ENCODE measurements at places on chromosomes 6 and 20.

GRCh38 chr20:6784210-6784631 lies 16.7 kb downstream of the BMP2 start:
- DNase-seq, result no peak

DNA sequence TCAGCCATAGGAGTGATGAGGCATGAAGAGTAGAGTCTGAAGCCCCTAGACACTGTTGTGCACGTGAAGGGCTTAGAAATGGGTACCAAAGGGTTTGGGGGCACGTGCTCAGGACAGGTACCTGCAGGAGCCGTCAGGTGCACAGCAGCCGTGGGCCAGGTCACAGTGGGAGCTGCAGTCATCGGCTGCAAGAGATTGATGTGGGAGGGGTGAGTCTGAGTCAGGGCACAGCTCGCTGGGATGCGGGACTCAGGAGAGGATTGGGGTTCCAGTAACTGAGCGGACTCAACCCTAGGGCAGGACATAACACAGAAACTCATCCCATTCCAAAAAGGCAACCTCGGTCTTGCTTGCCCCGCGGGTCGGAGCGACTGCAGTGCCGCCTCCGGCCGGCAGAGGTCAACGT lies 1.1 kb downstream of the DLK2 start:
- DNase-seq, result no peak

GRCh38 chr6:11975353-11975977 lies 36.6 kb upstream of the HIVEP1 start:
- no peak for DNase-seq

DNA sequence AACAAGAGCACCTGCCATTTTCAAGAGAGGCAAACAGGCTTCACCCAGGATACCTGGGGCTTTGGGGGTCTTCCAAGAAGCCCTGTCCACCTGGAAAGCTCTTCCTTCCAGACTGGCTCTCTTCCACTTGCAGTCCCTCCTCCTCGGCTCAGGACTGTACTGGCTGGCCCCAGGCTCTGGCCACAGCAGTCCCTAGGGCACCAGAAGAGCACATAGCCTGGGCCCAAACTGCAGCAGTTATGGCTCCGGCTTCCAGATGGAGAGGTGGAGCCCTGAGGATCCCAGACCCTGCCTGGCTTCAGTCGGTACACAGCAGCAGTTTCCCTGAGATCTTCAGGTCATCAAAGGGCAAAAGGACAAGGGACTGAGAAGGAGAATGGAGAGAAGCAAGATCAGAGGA lies 1.6 kb upstream of the SLC35B2 start:
- DNase-seq, result no peak

DNA sequence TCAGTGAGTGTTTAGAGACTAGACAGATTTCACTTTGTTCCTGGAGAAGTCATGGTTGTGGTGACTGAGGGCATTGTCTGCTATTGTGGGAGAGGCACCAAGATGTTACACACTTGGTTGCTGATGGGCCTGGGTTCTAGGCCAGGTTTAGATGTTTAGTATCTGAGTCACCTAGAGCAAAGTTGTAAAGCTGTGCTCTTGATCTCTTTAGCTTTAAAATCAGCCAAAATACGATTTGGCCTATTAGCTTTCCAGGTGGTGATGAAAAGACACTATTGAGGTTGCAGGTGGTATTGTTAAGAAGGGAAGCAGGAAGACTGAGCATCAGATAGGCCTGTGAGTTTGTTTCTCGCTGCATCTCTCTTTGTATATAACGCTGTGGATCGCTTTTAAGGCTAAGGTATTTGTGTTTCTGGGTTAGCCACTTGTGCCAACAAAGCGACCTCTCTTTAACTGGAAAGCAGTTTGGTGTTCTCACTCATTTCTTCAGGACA lies 48.6 kb downstream of the FOXO3 start:
- no peak for DNase-seq

- DNase-seq, result no peak
These were observed 245.2 kb downstream of the PKHD1 start for GRCh38 chr6:51842061-51842803.

DNA sequence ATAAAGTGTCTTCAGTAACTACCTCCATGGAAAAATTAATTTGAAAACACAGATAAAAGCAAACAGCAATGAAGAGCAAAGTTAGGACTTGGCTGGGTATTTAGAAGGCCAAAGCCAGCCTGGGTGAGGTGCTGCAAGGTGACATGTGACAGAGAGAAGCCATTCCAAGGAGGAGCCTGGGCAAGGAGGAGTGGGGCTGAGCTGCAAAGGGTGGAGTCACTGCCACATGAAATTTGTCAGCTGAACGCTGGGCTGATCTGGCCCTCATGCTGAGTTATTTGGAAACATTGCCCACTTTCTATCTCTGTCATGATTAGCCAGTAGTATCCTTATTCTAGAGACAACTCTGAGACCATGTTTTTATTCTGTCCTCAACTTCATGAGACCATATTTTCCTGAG lies 76.3 kb downstream of the PERP start:
- no peak for DNase-seq

- no peak for DNase-seq
These were observed 21.7 kb downstream of the MYB start for GRCh38 chr6:135202836-135203235.

DNA sequence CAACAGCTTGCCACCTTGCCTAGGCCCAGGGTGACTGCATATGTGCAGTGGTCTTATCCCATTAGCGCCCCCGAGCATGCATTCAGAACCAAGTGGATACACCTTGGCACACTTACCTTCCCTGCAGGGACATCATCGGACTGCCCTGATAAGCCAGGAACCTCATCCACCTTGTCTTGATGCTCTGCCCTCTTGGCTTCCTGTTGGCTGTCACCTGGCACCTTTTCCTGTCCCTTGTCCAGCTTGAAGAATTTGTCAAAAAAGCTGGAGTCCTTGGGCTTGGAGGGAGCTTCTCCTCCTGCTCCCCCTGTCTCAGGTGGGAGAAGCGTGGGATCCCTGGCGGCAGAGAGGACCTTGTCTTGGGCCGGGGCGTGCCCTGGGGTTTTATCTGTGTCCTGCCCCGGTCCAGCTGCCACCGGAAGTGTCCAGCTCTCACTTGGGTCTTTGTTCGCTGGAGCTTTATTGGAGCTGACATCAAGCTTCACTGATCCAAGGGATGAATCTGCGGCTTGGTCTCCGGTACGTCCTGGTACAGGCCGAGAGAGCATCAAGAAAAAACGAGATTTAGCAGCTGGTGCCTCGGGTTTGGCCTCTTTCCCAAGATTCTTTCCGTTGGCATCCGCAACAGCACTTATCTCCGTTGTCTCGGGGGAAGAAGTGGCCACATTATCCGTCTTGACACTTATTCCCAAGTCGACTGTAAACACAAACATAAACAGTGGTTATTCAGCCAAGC lies 42.0 kb downstream of the BCAS1 start:
- DNase-seq, result no peak

DNA sequence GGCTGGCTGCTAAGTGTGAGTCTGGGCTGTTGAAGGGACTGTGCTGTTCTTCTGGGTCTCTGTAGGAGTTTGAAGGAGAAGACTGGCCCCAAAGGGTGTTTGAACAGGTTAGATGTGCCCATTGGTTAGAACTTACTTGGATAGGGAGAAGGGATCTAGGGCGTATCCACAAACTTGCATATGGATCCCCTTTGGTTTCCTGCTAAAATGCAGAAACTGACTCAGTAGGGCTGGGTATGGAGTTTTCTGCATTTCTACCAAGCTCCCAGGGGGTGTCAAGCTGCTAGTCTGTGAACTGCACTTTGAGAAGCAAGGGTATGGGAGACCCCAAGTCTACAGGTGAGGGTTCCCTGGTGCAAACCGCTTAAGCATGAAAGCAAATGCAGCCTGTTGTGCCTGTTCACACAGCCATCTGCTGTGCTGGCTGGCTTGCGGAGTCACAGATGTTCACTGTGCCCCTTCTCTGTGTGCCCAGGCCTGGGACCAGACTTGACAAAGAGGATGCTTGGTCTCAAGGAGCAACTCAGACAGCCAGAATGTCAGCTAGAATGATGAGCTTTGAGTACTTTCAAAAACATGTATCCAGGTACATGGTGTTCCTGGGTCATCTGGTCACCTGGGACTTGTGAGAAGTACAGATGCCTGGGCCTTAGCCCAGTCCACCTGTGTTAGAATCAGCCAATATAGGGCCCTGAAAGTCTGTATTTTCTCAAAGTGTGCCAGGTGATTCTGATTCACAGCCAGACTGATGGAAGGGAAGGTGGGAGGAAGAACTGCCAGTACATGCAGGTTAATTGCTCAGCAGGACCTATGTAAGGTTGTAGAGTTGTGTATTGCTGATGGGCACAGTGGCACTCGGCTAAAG lies 7.4 kb downstream of the PPP1R16B start:
- DNase-seq, result no peak

GRCh38 chr6:48691420-48691819 lies 580.4 kb upstream of the PTCHD4 start:
- no peak for DNase-seq

GRCh38 chr6:145138469-145139139 lies 596.7 kb downstream of the EPM2A start:
- DNase-seq, result no peak

DNA sequence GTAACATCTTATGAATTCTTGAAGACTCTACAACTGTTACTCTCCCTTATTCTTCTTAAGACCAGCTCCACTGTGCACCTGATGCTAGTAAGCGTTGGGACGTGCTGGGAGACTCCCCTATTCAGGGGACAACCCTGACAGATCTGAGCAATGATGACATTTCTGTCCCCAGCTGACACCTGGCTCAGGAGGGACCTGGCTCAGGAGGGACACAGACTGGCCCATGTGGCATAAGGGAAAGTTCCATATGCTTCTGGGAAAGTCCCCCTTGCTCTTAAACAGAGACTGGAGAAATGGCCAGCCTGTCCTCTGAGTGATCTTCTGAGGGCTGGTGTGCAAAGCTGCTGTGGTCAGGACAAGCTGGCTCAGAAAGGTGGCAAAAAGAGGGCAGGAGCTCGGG lies 10.0 kb upstream of the CD93 start:
- DNase-seq, result no peak

- DNase-seq, result no peak
These were observed 497.9 kb upstream of the JARID2 start for GRCh38 chr6:14747881-14748520.

DNA sequence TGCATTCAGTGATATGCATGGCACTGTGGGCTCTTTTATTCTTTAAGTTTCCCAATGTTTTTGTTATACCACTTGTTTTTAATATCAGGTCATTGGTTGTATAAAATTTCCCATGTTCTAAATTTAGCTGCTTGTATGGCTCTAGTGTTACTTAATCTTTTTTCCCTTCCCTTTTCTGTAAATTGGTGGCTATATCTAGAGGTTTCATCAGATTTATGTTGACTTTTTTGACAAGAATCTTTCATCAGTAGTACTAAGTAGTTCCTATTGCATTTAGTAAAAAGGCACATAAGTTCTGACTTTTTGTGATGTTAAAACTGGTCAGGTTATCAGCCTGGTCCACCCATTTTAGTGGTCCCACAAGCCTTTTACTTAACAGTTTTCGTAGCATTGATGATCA lies 51.1 kb downstream of the MMS22L start:
- DNase-seq, result no peak

DNA sequence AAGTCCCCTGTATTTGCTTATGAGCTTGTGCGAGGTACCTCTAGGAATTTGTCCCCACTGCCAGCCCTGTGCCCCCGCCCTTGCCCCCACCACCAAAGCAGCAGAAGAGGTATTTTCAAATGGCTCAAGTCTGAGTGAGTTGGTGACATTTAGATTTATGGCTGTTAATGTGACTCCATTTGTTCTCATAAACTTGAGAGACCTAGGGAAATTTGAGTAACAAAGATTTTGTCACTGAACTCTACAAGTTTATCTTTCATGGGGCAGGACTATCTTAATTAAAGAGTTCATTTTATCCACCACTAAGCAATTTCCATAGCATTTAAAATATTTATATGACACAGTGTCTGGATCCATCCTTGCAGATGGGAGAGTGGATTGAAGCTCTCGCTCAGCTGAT lies 108.5 kb downstream of the PRND start:
- no peak for DNase-seq

DNA sequence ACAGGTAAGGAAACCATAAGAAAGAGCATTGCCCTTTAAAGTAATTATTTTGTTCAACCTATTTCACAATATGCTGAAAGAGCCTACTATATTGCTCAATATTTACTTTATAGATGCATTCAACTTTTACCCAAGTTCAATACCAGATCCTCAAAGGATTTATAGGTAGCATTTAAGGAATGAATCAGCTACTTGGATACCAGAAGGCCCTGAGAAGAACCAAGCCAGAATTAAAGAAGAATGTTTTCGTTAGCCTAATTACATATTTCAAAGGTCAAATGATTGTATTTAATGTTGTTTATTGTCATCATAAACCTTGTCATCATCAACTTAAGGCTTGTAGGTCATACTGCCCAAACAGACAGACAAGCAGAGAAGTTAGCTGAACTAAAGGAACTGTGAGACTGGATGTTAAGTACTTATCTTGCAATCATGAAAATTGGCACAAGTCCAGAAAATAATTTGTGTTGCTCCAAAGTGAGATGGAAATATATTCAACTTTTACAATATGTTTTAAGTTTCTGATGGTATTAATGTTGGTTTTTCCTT lies 636.7 kb downstream of the RFPL4B start:
- no peak for DNase-seq

GRCh38 chr20:3705970-3706739 lies 6.2 kb downstream of the SIGLEC1 start:
- DNase-seq, result no peak

DNA sequence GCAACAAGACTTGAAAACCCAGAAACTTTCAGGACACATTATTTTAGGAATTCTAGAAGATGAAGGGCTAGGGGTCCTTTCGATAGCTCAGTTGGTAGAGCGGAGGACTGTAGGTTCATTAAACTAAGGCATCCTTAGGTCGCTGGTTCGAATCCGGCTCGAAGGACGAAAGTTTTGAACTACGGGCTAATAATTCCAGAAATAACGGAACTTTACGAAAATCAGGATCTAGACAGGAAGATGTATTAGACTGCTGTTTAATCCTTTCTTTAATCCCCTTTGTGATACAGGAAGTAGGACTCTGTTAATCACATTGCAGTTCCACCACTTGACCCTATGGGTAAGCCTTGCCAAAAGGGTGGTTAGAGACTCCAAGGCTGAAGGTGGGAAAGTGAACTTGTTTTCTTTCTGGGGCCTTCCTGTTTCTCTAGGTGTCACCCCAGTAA lies 21.2 kb upstream of the ABT1 start:
- no peak for DNase-seq

- no peak for DNase-seq
These were observed 43.4 kb downstream of the PTK7 start for GRCh38 chr6:43119482-43119881.

DNA sequence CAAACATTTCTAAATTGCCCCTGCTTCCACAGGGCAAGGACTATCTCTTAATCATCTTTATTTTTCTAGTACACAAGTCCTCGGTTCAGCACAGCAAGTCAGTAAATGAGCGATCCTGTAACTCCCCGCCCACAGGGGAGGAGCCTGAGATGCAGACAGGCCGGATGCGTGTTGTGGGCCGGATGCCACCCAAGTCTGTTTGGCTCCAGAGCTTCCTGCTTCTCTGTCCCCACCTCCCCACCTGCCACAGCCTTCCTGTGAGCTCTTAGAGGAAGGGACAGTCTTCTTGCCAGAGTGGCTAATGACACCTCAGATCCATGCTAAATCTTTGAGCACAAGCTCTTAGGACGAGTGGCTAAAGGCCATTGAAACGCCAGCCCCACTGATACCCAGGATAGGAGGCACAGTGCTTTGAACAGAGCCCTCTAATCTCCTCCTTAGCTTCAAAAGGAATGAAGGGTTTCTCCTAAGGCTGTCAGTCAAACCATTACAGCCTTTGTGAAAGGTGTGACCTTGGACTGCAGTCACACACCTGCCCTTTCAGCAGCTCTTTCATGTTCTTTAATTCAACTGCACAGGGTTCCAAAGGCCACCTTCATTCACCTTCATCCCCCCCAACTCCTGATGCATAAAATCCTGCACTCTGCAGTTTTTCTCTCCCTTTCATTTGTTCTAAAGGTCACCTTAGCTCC lies 264.3 kb downstream of the TFAP2C start:
- DNase-seq, result no peak

- DNase-seq, result no peak
These were observed 420.1 kb downstream of the CDKAL1 start for GRCh38 chr6:20954315-20954714.

All from tibial nerve (tissue), 4 donors.